AG08395 (cell line): ENCODE measurements at places on chromosomes 12 and 14.
A peak's percentile ranks its signal among the peaks of the same experiment; 100 is the strongest.

- peak; percentile 38 for DNase-seq
These were observed 906 bp downstream of the LARP4 start for GRCh38 chr12:50401500-50402081.

DNA sequence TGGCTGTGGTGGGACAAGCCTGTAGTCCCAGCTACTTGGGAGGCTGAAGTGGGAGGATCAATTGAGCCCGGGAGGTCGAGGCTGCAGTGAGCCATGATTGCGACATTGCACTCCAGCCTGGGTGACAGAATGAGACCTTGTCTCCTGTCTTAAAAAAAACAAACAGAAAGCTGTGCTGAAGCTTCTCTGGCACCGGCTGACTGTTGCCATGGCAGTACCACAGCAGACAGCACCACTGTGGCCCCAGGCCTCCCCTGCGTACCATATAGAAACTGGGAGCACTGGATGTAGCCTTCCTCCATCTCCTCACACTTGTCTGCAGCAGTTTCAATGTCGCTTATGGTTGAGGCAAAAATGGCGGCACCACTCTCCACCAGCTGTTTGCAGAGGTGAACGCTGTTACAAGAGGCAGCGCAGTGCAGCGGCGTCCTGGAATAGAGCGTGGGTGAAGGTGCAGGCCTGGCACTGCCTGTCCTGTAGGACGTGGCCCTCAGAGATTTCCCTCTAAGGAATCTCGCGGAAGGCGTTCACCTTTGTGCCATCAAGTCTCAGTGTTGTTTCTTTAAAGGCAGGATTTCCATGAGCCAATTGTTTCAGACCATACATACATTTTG lies 21.9 kb downstream of the ZFYVE21 start:
- DNase-seq, result no peak

GRCh38 chr14:51535443-51536044 lies 116.2 kb upstream of the FRMD6 start:
- DNase-seq, result no peak

DNA sequence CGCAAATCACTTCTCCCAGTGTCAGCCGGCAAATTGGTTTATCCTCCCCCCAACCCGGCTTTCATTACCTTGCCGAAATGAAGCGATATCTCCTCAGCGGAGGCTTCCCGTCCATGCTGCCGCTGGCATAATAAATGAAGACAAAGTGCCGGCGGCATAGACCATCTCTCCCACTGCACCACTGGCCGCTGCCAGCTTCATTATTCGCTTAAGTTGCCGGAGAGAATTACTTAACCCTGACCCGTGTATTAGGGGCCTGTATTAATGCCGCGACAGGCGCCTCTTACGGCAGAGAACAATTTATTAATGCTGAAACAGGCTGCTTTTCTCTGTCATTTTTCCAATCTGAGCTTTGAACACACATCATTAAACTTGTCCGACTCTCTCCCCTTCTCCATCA lies 17.5 kb upstream of the GPATCH2L start:
- DNase-seq, result no peak

DNA sequence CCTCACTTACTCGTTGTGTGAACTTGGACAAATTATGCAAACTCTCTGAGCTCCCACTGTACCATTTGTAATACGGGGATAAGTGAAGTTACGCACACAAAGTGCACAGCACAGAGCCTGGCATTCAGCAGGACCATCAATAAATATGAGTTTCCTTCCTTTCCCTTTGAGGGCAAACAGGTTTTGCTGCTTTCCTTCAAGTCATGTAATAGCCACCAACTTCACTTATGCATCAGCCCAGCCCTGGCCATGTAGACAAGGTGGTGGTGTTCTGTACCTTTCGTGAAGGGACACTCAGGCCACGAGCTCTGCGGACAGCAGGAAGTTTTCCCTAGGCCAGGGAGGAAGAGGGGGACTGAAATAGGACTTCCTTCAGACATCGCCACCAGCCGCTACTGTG lies 272.7 kb downstream of the CACNA1C start:
- no peak for DNase-seq

GRCh38 chr12:119292893-119293630 lies 41.5 kb upstream of the CCDC60 start:
- DNase-seq, result no peak

GRCh38 chr14:81028461-81028860 lies 73.0 kb downstream of the TSHR start:
- no peak for DNase-seq

- DNase-seq, result no peak
These were observed 112.1 kb downstream of the DICER1 start for GRCh38 chr14:95045106-95045701.

DNA sequence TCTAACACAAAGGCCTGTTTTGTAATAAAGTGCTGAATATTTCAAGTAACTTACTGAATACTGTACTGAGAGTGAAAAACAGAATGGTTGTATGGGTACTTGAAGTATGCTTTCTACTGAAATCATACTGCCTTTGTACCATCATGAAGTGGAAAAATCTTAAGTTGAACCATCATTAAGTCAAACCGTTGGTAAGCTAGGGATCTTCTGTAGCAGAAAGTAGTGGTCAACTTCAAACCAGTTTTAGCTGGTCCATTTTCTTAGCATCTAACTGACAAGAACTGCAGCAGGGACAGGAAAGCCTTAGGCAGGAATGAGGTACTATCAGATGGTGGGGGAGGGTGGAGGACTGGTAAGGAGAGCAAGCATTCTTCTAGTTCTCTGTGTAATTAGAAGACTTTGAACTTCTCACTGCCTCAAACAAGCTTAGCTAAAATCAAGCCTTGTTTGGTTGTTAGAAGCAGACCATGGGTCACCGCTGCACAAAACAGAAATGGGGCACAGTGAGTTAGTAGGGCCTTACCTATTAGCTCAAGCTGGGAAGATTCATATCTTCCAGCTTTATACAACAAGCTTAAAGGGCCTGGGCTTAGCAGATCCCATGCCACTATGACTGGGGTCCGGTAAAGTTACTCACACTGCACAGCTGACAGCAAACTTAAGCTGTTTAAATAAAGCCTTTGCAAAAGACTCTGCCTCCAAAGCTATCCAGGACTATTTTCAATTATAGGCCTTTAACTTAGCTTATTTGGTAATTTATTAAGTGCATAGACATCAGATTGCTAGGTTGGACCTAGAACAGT lies 73.8 kb downstream of the ACADS start:
- DNase-seq, result no peak

DNA sequence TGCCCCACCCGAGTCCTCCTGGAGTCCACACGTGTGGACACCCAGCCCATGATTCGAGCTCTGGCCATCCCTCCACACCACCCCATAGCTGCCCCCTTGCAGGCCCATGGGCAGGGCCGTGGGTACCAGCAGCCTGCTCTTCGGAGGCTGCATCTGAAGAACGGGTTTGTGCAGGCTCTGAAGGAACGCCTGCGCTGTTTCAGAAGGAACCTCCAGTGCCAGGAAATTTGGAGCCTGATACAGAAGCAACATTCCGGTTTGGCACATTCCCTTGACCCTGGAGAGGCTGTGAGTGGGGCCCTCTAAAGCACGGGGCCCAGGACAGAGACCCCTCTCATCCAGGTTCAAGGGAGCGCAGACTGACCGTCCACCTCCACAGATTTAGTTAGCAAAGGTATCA lies 57.0 kb downstream of the ZNF664 start:
- no peak for DNase-seq

DNA sequence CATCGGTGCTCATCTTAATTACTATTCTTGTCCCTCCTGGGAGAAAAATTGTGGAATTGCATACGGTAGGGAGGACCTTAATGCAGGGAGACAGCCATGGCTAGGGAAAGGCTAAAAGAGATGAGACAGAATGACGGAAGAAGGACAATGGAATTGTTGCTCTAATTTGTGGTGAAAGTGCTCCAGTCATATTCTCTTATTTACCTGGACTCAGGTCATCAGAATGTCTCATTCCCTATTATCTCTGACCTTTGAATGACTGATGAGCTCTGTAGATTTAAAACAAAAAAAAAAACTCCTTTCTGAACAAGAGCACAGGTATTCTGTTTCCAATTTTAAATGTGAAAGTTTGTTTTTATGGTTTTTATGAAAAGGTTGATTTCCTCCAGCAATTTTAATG lies 8.6 kb upstream of the EPS8 start:
- no peak for DNase-seq

DNA sequence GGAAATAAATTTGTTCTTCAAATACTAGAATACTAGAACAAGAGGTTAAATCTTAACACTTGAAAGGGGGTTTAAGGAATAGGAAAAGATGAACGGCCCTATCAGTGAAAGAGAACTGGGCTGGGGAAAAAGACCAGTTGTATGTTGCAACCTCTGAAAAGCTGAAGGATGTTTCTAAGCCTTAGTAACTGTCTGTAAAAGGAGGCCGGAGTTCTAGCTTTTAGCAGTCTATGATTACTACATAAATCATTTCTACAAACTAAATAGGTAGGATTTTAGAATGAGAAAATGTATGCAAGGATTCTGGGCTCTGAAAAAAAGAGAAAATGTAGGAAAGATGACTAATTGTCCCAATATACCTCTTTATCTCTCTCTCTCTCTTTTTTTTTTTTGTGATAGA lies 4.9 kb downstream of the CERS5 start:
- no peak for DNase-seq

DNA sequence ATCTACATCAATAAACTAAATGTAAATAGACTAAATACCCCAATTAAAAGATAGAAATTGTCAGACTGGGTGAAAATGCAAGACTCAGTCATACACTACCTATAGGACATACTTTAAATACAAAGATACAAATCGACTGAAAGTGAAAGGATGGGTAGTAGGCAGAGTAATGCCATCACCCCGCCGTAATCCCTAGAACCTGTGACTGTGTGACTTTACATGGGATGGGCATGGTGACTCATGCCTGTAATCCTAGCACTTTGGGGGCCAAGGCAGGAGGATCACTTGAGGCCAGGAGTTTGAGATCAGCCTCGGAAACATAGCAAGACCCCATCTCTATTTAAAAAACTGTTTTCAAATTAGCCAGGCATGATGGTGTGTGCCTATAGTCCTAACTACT lies 2.6 kb upstream of the EVL start:
- no peak for DNase-seq

- no peak for DNase-seq
These were observed 61.9 kb downstream of the TMEM30B start for GRCh38 chr14:61219256-61219655.

DNA sequence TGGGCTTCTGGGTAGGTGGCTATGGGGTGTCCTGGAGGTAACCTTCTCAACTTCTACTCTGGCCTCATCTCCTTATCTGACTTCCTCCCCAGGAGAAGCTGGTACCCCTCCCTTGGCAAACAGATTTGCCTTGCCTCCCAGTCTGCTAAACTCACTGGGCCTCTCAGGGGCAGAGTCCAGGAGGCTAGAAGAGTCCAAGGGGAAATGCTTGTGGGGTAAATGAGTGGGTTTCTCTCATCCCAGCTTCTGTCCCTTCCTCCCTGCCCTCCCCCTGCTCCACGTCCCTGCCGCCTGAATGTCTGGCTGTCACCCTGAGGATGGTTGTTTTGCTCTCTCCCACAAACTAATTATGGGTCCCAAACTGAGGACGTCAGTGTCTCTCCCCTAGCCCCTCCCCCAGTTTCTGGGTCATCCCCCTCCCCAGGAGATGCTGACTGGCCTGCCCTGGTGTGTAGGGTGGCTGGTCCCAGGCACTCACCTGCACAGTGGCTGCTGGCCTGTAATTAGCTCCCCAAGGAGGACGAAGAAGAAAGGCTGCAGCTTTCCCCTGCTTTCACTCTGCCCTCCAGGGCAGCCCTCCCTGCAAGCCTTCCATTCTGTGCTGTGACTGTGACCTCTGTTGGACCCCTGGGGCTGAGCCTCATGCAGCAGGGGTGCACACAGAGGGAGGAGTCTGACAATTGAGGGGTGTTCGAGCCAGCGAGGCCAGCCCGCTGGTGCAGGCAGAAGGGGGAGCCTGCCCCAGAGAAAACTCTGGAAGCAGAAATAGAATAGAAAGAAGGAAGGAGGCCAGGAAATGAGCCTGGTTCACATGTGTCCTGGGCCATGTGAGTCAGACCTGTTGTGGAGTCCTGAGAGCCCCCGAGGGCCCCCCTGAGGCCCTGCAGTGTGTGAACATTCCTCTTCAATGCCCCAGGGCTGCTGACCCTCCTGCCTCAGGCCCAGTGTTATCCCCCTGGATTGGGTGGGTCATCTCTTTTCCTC lies at the start of gene LRP1-AS:
Gene LRP1-AS, minus strand, starts transcription at position 659 of the 984 bp plus-strand sequence.
- DNase-seq, result peak; percentile 58

GRCh38 chr14:29674566-29675285 lies 252.9 kb downstream of the PRKD1 start:
- no peak for DNase-seq

GRCh38 chr12:111773801-111774551 lies 7.2 kb downstream of the ALDH2 start:
- peak; percentile 79 for DNase-seq

GRCh38 chr12:21764950-21765349 lies 9.6 kb downstream of the KCNJ8 start:
- no peak for DNase-seq

DNA sequence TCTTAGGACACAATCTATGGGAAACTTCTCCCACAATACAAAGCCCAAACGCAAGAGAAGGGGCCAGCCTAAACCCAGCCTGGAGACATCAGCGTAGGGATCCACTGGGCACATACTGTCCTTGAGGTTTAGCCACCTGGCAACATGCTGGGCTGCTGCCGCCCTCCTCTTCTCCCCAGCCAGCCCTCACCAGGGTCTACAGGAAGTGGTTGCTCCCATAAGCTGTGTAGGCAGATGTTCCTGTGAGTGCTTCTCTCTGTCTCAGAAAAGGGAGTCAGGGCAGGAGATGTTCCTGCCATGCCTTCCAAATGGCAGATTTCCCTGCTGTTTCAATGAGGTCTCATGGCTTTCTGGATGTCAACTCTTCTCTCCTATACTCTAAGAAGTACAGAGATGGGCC lies 241.4 kb downstream of the PCNX1 start:
- DNase-seq, result no peak

- DNase-seq, result no peak
These were observed 163.5 kb upstream of the NEDD1 start for GRCh38 chr12:96743606-96744005.

DNA sequence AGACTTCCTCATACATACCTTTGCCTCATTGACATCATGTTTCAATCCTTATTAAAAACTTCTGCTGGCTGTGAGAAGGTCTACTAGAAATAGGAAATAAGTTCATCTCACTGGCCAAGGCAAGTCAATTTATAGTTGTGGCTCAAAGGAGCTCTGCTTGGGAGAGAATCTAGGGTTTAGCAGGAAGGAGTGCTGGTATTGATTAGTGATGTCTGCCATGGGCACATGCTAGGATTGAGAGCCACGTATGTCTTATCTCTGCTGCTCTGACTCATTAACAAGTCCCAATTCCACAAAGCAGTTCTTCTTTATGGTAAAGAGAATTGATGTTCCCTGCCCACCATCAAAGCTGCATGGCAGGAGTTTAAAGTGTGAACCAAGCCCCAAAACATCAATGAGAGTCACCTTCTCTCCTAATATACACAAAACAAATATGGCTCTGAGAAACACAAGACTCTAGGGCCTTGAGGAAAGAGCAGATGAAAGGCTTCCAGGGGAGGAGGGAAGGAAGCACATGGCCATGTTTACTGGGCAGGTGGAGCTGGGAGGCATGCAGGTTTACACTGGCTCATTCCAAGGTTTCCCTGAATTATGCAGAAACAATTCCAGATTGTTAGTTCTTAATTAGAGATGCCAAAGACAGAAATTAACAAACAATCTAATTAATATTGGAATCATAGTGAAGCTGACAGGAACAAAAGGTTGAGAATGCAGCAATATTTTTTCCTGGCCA lies 931.9 kb upstream of the TMEM132C start:
- no peak for DNase-seq
